A549 treated with RU486 at 1 μM for 4 hours (cell line): ENCODE measurements at places on chromosomes 6 and 20. TPM values are rescaled to one million over a fixed set of nuclear protein-coding genes. Genes with fewer than 3 reads are reported as not detected.

Gene MBOAT1
- 2.5 to 3.6 TPM (median 3.0 TPM) in 5 replicates for total RNA-seq

Gene ZSCAN23
- not detected in 5 replicates for total RNA-seq

Gene RANBP9
- 10.5 to 15.8 TPM (median 13.1 TPM) in 5 replicates for total RNA-seq

Gene PRKN
- total RNA-seq = 0.07 TPM in 1 of 5 replicates, not detected in the others

Gene RAD21L1
- total RNA-seq = not detected in 5 replicates

Gene TPD52L1
- 43.8 to 50.6 TPM (median 47.9 TPM) in 5 replicates for total RNA-seq

Gene MYCT1
- 0.03 to 0.13 TPM (median 0.09 TPM) in 4 of 5 replicates, not detected in the other for total RNA-seq

Gene GSTA3
- not detected in 5 replicates for total RNA-seq

Gene FANCE
- 2.2 to 3.2 TPM (median 2.9 TPM) in 5 replicates for total RNA-seq

Gene RIMS4
- total RNA-seq = 1.0 to 1.4 TPM (median 1.2 TPM) in 5 replicates

Gene PRL
- total RNA-seq = not detected in 5 replicates

Gene STX11
- total RNA-seq = 1.8 to 2.9 TPM (median 2.0 TPM) in 5 replicates

Gene VIP
- total RNA-seq = not detected in 5 replicates

Gene ANKRD66
- total RNA-seq = not detected in 5 replicates

Gene HAO1
- not detected in 5 replicates for total RNA-seq

Gene PGK2
- not detected in 5 replicates for total RNA-seq

Gene ARFGAP1
- total RNA-seq = 57.3 to 98.5 TPM (median 82.3 TPM) in 5 replicates

Gene GCNT2
- 5.8 to 9.3 TPM (median 7.0 TPM) in 5 replicates for total RNA-seq

Gene CLPSL1
- total RNA-seq = not detected in 5 replicates

Gene KIAA1755
- 0.11 to 0.21 TPM (median 0.15 TPM) in 4 of 5 replicates, not detected in the other for total RNA-seq

Gene OPN5
- not detected in 5 replicates for total RNA-seq

Gene TBC1D22B
- 5.5 to 6.3 TPM (median 6.3 TPM) in 5 replicates for total RNA-seq

Gene CALHM6
- not detected in 5 replicates for total RNA-seq

Gene FAM162B
- 0.15 to 0.22 TPM in 2 of 5 replicates, not detected in the others for total RNA-seq

Gene PGC
- total RNA-seq = not detected in 5 replicates

Gene DZANK1
- 2.6 to 3.3 TPM (median 2.8 TPM) in 5 replicates for total RNA-seq

Gene PBOV1
- not detected in 5 replicates for total RNA-seq

Gene SUMO4
- not detected in 5 replicates for total RNA-seq

Gene HEY2
- total RNA-seq = 0.06 to 0.08 TPM in 2 of 5 replicates, not detected in the others

Gene MOG
- not detected in 5 replicates for total RNA-seq

Gene CCN6
- total RNA-seq = not detected in 5 replicates

Gene OR2H1
- total RNA-seq = not detected in 5 replicates

Gene NKX2-2
- not detected in 5 replicates for total RNA-seq

Gene NRSN1
- not detected in 5 replicates for total RNA-seq

Gene LTB
- 0.25 to 0.57 TPM (median 0.49 TPM) in 4 of 5 replicates, not detected in the other for total RNA-seq

Gene ABHD16B
- not detected in 5 replicates for total RNA-seq

Gene EGFL8
- total RNA-seq = 0.95 to 2.5 TPM (median 2.2 TPM) in 5 replicates

Gene SLC52A3
- 0.34 to 0.69 TPM (median 0.55 TPM) in 5 replicates for total RNA-seq

Gene PREP
- total RNA-seq = 33.5 to 39.3 TPM (median 34.4 TPM) in 5 replicates

Gene SSTR4
- total RNA-seq = 0.07 TPM in 1 of 5 replicates, not detected in the others

Gene TRIM10
- total RNA-seq = not detected in 5 replicates

Gene ULBP2
- total RNA-seq = 2.7 to 4.2 TPM (median 3.5 TPM) in 5 replicates

Gene PROKR2
- not detected in 5 replicates for total RNA-seq

Gene RBM24
- 10.4 to 13.7 TPM (median 12.7 TPM) in 5 replicates for total RNA-seq

Gene GPR6
- not detected in 5 replicates for total RNA-seq

Gene LIN28B
- total RNA-seq = 1.4 to 2.0 TPM (median 1.7 TPM) in 5 replicates

Gene SLC22A1
- total RNA-seq = 1.6 to 2.5 TPM (median 1.7 TPM) in 5 replicates

Gene HLA-DMB
- total RNA-seq = 1.2 to 2.3 TPM (median 2.2 TPM) in 5 replicates

Gene SENP6
- total RNA-seq = 16.0 to 38.5 TPM (median 32.6 TPM) in 5 replicates

Gene CYP39A1
- 0.06 to 0.15 TPM (median 0.14 TPM) in 3 of 5 replicates, not detected in the others for total RNA-seq

Gene KCNK15
- 0.42 to 0.96 TPM (median 0.80 TPM) in 5 replicates for total RNA-seq
